ENCODE measurements at places on chromosomes 2 and 18.
A peak's percentile ranks its signal among the peaks of the same experiment; 100 is the strongest.

DNA sequence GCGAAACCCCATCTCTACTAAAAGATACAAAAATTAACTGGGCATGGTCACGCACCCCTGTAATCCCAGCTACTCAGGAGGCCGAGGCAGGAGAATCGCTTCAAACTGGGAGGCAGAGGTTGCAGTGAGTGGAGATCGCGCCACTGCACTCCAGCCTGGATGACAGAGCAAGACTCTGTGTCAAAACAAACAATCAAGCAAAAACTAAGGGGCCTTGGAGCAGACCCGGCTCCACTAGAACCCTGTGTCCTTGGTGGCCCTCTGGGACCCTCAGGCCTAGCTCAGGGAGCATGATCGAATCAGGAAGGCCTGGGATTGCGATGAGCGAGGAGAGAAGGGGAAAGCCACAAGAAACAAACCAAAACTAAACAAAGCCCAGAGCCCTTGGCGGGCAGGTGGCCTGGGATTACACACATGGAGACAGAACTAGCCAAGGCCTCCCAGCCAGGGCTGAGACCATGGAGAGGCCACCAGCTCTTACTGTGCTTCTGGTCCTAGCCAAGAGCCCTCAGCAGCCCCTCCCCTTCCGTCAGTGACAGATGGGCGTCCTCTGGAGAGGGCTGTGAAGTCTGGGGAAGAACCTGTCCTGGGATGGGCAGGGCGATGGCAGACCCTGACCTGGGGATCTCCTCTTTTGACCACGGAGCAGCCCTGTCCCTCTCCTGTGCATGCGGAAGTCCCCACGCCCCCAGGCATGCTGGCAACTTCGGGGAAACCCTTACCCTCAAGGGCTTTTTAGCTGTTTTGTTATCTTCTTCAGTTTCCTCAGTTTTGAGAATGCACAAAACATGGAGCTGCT, 27.4 kb upstream of the CATIP start:
- no peak for DNase-seq

- no peak for DNase-seq
Observed at GRCh38 chr2:108905906-108906305, 83.1 kb downstream of the EDAR start.

GRCh38 chr2:57434441-57434840, 612.2 kb upstream of the VRK2 start:
- DNase-seq, result no peak

- DNase-seq, result peak; percentile 86
Observed at GRCh38 chr2:241541564-241542277, 16.8 kb upstream of the BOK start.

DNA sequence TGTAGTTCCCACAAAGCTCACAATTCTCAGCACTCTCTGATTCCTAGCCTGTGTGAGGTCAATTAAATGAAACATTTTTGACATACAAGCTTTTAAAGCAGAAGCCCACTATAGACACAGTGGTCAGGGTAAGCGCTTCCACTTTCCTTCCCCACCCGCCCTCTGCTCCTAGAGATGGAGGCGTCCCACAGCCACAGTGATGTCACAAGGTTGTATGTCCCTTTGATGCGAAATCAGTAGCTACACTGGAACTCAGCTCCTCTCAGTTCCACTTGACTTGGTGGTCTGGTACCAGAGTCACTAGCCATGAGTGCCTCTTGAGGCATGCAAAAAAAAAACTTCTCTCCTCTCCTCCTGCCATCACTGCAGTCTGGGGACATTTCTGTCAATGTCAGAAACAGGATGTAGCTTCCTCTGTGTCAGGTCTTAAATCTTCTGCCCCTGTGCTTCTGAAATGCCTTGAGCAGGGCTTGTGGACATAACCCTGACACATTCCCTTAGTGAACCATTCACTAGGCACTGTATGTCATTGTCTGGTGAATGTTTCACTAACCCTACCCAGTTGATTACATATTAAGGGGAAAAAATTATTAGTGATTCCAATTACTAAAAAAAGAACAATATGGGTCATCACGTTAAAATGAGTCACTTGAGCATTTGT, 7.8 kb downstream of the SULT1C4 start:
- no peak for DNase-seq

GRCh38 chr2:241007880-241008710, 9.7 kb downstream of the SNED1 start:
- peak; percentile 69 for DNase-seq

DNA sequence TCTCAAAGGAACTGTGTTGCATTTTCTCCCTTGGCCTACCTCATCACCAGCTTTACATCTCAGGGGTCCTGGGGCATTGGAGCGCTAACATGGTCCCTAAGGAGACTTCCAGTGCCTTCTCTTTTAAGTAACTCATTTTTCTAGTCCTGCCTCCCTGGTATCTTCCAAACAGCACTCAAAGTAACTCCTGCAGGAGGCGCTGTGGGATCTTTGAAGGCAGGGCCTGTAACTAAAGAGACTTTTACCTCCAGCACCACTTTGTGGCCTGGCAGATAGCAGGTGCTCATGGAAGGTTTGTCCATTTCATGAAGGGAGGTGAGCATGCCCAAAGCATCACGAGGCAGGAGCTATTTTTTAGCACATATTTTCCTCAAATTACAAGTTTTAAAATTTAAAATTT, 411.0 kb upstream of the GYPC start:
- DNase-seq, result no peak

DNA sequence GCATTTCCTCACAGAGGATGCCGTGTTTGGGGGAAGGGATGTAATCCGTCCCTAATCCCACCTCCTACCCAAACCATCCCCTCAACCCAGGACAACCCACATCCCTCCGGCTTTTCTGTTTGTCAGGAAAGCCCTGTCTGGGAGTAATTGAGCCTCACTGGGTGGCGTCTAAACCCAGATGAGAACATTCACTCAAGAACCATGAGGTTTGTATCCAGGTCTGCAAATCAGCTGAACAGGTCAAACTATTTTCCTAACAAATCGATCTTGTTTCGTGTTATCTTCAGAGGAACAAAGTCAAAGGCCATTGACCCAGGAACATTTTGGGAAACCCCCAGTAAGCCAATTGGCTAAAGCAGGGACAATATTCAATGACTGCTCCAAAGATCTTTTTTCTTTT, 25.7 kb downstream of the CYP27C1 start:
- no peak for DNase-seq

DNA sequence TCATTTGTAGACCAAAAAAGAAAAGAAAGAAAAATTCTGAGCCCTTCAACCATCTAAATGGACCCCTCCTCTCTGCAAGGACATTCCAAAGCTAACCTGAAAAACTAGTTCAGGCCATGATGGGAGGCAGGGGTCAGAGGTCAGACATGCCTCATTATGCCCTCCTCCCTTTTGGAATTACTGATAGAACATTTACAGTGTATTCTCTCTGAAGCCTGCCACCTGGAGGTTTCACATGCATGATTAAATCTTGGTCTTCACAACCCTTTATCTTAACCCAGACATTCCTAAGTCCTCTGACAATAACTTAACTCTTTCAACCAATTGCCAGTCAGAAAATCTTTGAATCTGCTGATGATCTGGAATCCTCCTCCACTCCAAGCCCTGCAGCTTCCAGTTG, 86.0 kb downstream of the SPP2 start:
- DNase-seq, result no peak

DNA sequence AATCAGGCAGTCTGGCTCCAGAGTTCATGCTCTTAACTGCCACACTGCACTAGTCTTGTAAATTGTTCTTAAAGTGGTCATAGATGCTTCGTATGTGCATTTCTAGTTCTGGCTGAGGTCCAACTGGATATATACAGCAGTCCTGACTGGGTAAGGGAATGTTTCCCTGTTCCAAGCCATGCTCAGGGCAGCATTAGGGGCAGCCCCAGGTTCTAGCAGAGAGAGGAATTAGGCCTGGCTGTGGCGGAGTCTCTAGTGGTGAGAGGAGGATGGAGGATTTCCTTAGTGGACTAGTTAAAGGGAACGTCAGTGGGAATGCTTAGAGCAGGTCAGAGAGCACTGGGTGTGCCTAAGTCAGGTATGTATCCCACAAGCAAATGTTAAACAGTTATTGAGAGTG, 28.0 kb downstream of the UBE2E3 start:
- DNase-seq, result no peak

GRCh38 chr2:134346141-134346540, 92.3 kb downstream of the MGAT5 start:
- DNase-seq, result no peak

- DNase-seq, result no peak
Observed at GRCh38 chr2:85445316-85446295, 27.1 kb downstream of the SH2D6 start.

DNA sequence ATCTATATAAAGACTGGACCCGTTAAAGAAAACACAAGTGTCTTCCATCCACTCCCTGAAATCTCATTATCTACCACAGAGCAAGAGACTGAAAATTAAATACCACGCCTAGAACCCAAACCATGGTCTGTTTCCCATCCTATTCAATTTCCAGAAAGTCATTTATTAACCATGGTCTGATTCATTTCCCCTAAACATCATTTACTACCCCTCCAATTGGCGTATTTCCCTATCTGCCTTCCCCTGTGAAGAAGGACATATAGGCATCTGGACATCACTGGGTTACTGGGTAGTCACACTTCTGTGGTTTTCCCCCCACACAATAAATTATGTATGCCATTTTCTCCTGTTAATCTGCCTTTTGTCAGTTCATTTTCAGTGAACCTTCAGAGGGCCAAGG, 30.8 kb downstream of the CCDC93 start:
- DNase-seq, result no peak

DNA sequence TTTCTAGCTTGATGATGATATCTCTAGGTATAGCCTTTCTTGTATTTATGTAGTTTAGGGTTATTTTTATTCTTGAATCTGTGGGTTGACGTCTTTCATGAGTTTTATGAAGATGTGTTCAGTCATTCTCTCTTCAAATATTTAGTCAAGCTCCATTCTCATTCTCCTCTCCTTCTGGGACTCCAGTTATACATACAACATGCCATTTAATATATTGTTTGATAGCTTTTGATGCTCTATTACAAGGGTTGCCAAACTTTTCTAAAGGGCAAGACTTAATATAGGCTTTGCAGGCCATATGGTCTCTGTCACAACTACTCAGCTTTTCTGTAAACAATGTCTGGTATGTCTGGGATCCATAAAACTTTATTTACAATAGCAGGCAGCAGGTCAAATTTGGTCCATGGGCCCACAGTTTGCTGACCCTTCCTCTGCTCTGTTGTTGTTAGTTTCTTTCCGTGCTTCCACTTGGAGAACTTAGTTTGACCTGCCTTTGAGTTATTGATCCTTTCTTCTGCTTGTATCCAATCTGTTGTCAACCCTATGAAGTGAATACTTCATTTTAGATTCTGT, 40.6 kb upstream of the GPAT2 start:
- DNase-seq, result no peak

GRCh38 chr2:16184945-16185660, 244.8 kb downstream of the MYCN start:
- DNase-seq, result no peak

- DNase-seq, result no peak
Observed at GRCh38 chr18:35713545-35713944, 132.0 kb downstream of the GALNT1 start.

DNA sequence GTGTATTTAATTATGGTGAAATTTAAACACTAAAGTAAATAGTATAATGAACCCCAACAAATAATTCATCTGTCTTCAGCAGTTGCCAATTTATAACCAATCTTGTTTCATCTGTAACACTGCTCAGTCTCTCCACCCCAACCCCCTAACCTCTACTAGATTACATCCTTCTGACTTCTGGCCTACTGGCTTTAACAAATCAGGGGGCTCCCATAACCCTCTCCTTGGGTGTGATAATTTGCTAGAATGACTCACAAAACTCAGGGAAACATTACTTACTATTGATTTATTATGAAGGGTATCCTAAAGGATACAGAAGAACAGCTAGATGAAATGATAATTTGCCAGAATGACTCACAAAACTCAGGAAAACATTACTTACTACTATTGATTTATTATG, 50.7 kb downstream of the PIK3C3 start:
- no peak for DNase-seq

DNA sequence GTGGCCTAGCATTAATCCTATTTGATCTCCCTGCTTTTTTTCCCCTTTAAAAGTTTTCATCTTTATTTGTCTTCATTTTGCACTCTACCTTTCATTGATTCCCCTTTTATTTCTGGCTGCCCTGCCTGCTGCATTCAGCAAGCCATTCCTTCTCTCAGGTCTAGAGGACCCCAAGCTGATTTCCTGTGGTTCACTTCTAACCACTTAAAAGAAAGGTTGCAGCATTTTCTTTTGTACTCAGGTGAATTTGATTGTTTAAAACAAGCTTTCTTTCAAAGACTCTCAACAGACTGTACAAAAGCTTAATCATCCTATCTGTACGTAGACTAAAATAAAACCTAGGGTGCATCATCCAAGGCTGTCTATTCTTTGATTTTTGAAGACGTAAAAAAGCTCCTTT, 160.3 kb downstream of the CSRNP3 start:
- no peak for DNase-seq

DNA sequence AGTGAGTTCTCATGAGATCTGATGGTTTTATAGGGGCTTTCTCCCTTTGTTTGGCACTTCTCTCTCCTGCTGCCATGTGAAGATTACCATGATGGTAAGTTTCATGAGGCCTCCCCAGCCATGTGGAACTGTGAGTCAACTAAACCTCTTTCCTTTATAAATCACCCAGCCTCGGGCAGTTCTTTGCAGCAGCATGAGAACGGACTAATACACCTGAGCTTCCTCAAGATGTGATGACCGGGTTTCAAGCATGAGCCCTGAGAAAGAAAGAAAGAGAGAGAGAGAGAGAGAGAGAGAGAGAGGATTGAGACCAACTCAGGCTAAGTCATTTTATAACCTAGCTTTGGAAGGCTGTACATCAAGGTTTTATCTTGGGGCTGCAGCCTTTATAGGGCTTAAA, 167.7 kb upstream of the SERPINE2 start:
- DNase-seq, result no peak

DNA sequence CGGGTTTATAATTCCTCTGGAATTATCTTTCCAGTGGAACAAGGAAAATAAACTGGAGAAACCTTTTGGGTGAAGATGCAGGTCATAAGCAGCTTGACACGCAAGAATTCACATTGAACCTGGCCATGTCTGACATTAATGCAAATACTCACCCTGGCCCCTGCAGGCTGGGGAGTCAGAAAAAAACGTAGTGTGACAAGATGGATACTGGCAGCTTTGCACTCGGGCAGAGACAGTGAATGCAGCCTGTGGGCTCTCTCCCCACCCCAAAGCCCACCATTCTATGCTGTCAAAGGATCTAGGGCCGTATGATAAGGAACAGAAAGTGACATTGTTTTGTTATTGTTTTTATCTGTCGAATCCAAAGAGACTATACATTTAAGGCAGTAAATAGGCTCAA, 223.1 kb downstream of the RBM43 start:
- DNase-seq, result no peak

DNA sequence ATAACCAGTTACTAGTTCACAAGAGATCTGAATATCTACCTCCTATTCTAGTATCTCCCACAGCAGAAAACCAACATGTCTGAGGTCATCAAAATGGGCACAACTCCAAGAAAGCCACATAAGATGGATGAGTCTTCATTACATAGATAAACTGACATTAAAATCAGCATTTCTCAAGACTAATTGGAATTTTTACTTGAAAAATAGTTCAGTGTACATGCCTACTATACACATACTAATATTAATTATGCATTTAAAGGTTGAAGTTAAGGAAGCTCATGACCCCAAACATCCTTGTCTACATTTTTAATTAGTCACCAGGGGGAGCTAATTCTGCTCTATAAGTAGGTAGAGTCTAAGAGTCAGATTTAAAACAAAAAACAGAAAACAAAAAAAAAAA, 41.9 kb downstream of the ZNF521 start:
- DNase-seq, result no peak
